ENCODE measurements at places on chromosomes 6 and 20.

DNA sequence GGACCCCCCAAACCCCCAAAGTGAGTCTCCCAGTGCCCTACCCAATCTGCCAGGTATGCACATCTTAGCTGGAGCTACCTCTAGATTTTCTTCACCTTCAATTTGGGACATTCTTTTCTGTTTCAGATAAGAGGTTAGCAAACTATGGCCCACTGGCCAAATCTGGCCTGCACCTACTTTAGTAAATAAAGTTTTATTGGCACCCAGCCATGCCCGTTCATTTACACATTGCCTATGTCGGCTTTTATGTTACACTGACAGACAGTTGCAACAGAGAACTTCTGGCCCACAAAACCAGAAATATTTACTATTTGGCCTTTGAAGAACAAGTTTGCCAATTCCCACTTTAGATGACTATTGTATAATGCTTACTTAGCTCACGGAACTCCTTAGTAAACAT lies 55.9 kb upstream of the STX16 start:
- DNase-seq, result no peak

- DNase-seq, result peak; percentile 72
These were observed 175.5 kb upstream of the GJE1 start for GRCh38 chr6:141957271-141957670.

GRCh38 chr6:93104195-93104817 lies 315.1 kb downstream of the EPHA7 start:
- DNase-seq, result no peak

GRCh38 chr6:54087721-54088120 lies 23.5 kb upstream of the MLIP start:
- no peak for DNase-seq

- DNase-seq, result no peak
These were observed 17.4 kb downstream of the SPINT3 start for GRCh38 chr20:45497971-45498494.

DNA sequence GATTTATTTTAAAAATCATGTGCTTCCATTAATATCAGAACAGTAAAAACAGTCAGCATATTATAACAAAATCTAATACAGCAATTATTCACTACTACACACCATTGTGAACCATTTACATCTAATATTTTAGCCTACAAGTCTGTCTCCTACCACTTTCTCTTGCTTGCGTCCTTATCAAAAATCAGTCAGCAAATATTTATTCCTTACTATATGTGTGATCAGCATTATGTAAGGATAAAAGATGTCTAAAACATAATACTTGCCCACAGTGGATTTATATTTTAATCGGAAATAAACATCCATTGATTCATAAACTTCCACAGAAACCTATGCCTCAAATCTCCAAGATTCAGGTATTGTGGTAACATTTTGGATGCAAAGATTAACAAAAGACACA lies 99.8 kb downstream of the NRSN1 start:
- no peak for DNase-seq

- no peak for DNase-seq
These were observed 166.2 kb upstream of the SPACA1 start for GRCh38 chr6:87881342-87881895.

- DNase-seq, result no peak
These were observed 203.0 kb downstream of the ZDHHC14 start for GRCh38 chr6:157584036-157584435.

GRCh38 chr6:40585223-40585622 lies 1.9 kb downstream of the LRFN2 start:
- DNase-seq, result no peak

- no peak for DNase-seq
These were observed 159.2 kb downstream of the UBE3D start for GRCh38 chr6:82906489-82906888.

GRCh38 chr6:136582711-136583471 lies 32.7 kb upstream of the MAP7 start:
- peak; percentile 1 for DNase-seq

- DNase-seq, result no peak
These were observed 179.7 kb downstream of the HACE1 start for GRCh38 chr6:104679971-104680370.

GRCh38 chr6:34663831-34664255 lies 32.7 kb downstream of the ILRUN start:
- DNase-seq, result peak; percentile 29

DNA sequence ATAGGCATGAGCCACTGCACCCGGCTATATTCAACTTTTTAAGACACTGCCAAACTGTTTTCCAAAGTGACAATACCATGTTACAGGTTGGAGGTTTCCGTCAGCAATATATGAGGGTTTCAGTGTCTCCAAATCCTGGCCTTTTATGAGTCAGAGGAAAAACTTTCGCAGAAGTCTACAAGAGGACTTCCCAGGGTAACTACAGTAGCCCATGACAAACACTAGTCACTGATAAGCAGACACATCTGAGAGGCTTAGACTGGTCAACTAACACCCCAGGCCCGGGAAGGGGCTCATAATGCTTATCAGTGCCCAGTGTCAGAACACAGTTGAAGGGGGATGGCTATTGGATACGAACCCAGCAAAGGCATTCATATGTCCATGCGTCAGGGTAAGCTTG lies 85.4 kb downstream of the SOX4 start:
- DNase-seq, result peak; percentile 73

DNA sequence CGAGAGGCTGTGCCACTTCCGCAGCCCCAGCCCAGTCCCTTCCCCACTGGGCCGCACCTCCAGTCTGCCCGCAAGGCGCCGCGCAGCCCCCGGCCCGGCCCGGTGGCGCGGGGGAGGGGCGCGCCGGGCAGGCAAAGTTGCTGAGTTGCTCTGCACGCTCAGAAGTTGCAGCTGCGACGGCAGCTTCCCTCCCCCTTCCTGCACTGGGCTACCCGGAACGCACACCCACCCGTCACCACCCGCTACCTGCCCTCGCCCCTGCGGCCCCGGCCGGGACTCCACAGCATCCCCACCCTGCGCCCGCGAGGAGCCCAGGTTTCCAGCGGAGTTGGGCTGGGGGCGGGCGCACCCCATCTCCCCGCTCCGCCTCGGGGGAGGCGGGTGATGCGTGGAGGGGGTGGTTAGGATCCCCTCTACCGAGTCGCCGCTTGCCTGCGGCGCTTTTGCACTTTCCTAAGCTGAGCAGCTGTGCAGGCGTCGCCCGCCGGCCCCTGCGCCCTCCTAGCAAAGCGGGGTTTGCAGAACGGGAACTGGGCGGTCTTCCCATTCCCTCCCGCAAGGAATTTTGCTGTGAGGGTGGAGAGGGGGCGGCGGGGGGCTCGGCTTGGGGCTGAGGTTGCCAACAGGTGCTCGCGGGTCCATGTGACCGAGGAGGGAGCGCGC lies 55.9 kb upstream of the RREB1 start:
- DNase-seq, result peak; percentile 34

GRCh38 chr6:38110481-38110971 lies 291.0 kb downstream of the ZFAND3 start:
- no peak for DNase-seq

GRCh38 chr6:15160812-15161211 lies 85.1 kb upstream of the JARID2 start:
- no peak for DNase-seq

DNA sequence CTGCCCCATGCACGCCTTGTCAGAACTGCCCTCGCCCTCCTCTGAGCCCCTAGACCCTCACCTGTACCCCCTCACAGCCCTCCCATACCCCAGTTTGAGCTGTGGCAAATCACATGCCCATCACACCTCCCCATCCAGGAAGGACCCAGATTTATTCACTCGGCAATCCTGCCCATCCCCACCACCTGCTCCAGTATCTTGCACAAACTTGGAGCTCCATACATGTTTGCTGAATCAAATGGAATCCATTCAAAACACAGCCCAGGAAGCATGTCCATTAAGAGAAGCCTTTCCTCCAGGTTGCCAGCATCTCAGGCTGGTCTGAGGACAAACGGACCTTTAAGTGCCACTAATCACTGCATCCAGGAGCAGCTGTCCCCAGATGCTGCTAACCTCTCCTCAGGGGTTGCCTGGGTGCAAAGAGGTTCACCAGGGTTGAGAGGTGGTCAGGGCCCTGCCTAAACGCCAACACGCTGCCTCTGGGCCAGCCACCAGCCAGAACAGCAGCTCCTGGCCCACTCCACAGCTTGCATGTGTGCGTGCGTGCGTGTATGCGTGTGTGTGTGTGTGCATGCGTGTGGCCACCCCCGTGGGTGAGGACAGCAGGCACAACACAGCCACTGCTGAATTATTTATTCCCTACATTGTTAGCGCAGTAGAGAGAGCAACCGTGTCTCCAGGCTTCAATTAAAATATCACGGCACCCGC lies 31.0 kb downstream of the GRM4 start:
- no peak for DNase-seq

DNA sequence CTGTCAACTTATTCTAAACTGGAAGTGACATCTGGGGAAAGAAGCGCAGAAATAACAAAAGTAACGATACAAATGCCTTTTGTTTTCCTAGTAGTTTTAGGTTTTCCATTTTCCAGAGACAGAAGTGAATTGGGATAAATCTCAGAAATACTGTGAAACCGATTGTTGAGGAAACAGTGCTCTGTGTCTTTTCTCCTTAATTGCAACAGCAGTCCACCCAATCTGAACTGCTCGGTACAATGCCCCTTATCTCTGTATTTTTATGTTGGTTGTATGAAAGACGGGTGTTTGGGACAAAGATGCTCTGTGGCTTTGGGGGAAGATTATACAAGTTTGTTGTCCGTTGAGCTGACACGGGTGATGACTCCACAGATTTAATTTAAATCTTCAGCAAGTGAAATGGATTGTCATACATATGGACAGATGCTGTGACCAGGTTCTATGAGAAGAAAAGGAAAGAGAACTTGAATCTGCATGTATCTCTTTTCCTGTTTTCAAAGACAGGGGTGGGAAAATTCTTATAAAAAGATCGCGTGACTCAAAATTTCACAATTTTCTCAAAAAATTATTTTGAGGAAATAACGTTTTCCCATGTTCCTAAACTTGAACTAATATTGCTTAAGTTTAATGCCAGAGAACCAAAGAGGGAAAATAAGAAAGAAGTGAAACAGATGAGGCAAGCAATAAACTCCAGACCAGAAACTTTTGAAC lies 41.2 kb downstream of the SASH1 start:
- peak; percentile 26 for DNase-seq

DNA sequence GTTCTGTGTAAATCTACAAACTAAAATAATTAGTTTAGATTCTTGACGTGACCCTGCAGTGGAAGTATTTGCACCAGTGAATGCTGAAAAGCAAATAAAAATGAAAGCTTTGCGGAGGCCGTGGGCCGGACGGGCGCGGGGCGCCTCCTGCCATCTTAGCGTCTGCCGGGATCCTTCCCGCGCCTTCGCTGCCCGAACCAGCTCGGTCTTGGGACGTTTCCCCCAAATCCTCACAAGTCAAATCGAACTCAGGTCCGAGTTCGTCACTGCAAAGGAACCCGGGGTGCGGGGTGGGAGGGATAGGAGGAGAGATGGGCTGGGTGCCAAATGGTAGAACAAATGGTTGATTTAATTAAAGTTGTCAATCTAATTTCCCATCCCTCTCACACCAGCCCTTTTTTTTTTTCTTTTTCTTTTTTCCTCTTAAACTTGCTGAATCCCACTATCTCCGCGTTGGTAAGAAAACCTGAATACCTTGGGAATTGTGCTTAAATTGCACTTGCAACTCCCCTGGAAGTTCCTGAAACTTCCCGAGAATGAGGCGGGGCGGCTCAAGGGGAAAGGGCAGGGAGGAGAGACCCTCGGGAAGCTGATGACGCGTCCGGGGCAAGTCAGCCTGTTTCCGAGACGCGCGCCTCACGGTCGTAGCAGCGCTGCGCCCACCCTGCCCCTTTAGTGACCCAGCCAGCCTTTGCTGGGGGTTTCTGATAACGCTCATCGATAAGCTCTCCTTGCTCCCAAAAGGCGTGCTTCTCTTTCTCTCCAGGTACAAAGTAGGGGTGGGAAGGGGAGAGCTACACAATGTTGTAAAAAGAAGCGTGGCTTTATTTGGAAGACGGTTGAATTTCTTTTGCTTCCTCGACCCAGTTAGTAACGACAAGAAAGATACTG lies 1.8 kb downstream of the GJA1 start:
- DNase-seq, result no peak

DNA sequence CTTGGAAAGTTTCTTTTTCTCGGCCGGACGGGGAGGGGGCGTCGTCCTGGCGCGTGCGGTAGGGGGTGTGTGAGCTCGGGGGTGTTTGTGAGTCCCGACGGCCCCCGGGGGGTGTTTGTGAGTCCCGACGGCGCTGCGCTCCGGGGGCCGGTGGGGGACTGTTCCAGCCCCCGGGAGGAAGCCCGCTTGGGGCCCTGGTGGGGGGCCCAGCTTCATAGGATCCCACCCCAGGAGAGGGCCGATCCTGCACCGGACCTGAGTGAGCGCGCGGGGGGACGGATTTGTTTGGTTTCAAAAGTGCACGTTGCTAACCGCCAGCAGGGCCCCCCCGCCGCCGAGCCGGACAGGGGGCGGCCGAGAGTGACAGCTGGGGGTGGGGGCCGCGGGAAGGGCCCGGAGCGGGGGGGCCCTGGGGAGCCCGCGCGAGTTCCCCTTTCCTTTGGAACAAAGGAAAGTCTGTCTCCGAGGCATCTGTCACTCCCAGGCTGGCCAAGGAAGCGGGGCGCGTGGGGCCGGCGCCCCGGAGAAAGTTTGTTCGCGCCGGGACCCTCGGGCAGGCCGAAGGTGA lies 485 bp downstream of the TGIF2 start:
- no peak for DNase-seq

GRCh38 chr6:118745156-118745555 lies 93.8 kb upstream of the CEP85L start:
- DNase-seq, result no peak

DNA sequence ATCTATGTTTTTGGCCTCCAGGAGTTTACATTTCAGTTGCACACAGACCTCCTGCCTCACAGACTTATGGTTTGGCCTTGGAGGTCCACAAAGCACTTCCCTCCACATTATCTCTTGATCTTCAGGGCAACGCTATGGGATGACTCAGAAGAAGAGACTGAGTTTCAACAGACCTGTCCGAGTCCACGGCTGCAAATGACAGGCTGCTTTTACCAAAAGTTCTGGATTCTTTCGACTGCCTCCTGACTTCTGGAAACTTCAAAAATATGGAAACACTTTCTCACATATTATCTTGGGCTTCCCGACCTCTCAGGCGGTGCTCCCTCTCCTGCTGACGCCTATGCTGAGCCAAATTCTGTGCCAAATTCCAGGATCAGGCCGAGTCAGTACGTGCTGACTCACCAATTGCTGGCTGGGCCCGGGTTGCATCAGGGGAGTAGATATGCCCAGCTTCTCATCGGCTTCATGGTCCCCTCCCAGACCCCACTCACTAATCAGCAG lies 190.2 kb downstream of the BMP7 start:
- DNase-seq, result peak; percentile 85

GRCh38 chr6:39357998-39358686 lies 35.6 kb upstream of the KCNK16 start:
- DNase-seq, result no peak

DNA sequence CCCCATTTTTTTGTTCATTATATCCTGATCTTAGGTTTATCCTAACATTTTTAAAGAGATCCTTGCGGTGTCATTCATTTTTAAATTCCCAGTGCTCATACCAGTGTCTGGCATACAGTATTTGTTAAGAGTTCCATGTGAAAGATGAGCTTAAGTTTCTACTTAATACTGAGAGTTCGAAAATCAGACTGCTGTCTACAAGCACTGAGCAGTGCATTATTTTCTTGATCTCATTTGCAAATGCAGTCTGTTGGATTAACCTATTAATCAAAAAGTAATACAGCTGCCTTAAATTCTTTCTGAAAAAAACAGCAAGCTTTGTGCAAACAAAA lies 663 bp downstream of the COQ3 start:
- DNase-seq, result no peak
